Kidney glomerular epithelial cell (primary cell): ENCODE measurements at places on chromosomes 13 and 19.

- DNase-seq: peak; percentile 47
These were observed 54.0 kb upstream of the IRS2 start for GRCh38 chr13:109840201-109840892.

DNA sequence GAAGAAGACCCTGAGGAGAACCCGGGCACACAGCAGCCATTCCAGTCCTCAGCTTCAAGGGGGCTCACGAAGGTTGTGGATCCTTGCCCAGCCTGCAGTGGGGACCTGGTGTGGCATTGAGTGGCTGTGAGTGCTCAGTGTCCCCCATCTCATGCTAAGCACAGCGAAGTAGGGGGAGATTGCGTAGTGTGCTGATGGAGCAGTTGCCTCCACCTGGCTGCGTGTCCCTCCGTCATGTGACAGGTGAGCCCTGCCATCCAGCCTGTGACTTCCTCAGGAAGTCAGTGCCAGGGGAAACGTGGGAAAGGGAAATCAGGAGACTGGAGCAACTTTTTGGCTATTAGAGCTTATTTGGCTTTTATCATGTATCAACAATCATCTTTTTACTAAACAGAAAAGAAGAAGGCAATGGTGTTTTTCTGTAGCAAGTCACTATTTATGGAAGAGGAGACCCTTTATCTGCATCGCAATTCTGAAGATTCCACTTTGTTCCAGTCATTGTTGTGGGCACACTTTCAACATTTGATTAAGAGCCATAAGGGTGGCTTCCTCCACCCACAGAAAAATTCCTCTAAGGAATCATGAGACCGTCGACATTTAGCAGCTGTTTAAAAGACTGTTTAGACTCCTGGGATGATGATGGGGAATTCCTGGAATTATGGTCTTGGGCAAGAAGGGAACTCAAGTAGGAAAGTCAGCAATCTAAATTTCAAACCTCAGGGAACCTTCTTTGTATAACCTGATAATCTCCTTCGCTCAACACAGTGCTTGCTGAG lies 126.8 kb upstream of the SPATA13 start:
- DNase-seq: peak; percentile 10

- no peak for DNase-seq
These were observed 167.4 kb downstream of the SLITRK6 start for GRCh38 chr13:85631801-85632200.

- peak; percentile 47 for DNase-seq
These were observed 33.8 kb downstream of the COL4A2 start for GRCh38 chr13:110340812-110341444.

GRCh38 chr19:1830568-1830967 lies 17.7 kb downstream of the REXO1 start:
- DNase-seq: no peak

GRCh38 chr19:57302020-57302465 lies 18.2 kb upstream of the ZNF543 start:
- DNase-seq: peak; percentile 27

GRCh38 chr13:31435536-31435935 lies 235.8 kb downstream of the B3GLCT start:
- DNase-seq: no peak

DNA sequence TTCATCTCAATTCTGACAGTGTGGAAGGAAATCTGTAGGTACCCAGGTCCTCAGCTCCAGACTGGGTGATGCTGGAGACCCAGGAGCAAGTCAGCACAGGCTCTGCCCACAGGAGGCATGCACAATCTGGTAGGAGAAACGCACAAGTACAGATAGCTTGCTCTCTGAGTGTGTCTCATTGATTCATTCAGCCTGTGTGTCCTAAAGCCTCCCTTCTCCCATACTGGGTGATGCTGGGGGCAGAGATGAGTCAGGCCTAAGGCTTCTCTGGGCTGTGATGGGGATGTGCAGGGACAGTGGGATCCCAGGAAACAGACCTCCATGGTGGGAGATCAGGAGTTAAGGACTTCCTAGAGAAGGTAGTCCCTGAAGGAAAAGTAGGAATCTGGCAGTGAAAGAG lies 6.8 kb downstream of the ZNF526 start:
- no peak for DNase-seq

GRCh38 chr19:39814595-39814994 lies 19.4 kb downstream of the DYRK1B start:
- DNase-seq: no peak

DNA sequence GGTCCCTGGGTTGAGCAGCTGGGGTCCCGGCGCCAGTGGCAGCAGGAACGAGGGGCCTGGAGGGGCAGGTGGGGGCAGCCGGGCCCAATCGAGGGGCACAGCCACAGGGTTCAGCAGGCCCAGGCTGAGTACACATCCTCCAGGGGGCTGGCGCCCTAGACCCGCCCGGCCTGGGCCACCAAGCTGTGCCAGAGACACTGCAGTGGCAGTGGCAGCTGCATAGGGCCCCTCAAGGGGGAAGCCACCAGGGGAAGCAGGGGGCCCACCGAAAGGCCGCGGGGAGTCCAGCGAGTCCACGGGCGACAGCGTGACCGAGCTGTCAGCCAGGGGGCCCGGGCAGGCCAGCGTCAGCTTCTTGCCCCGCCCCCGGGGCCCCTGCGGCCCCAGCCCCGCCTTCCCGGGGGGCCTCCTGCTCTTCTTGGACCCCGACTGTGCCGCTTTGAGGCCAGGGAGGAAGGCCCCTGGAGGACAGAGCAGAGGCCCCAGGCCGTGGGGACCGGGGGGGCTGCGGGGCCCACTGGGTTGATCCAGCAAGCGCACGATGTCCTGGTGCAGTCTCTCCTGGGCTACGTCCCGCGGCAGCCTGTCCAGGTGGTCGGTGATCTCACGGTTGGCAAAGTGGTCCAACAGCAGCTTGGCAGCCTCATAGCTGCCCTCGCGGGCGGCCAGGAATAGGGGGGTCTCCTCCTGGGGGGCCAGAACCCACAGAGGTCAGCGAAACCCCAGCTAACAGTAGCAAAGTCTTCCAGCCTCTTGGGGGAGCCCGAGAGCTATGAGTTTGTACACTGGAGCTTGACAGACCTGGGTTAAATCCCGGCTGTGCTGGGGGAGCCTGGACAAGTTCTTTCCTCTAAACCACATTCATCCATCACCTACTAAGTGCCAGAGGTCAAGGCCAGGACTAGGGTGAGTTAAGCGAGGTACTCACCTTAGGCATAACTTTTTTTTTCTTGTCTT lies 39.5 kb downstream of the NOTCH3 start:
- no peak for DNase-seq

- DNase-seq: no peak
These were observed 40.2 kb upstream of the ABCC4 start for GRCh38 chr13:95341441-95341840.

- no peak for DNase-seq
These were observed 21.8 kb downstream of the PROSER1 start for GRCh38 chr13:39016087-39016486.

DNA sequence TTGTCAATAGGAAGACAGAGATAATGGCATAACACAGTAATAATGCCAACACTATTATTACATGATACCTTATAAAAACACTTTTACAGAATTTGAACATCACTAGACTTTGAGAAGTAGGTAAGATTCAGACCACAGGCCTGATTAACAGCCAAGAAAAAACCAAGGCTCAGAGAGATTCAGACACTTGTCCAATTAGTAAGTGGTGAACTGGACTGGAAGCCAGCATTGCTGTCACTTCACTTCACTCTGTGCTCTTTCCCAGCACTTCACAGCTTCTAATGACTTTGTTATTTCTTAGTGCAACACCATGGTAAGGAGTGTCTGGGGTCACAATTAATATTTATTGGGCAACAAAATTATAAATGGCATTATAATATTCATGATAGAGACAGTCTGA lies 91.9 kb downstream of the TRPC4 start:
- DNase-seq: no peak

- no peak for DNase-seq
These were observed 53.0 kb upstream of the UQCRFS1 start for GRCh38 chr19:29266001-29266400.

GRCh38 chr13:62879071-62879470 lies 1463.4 kb upstream of the PCDH20 start:
- DNase-seq: no peak

DNA sequence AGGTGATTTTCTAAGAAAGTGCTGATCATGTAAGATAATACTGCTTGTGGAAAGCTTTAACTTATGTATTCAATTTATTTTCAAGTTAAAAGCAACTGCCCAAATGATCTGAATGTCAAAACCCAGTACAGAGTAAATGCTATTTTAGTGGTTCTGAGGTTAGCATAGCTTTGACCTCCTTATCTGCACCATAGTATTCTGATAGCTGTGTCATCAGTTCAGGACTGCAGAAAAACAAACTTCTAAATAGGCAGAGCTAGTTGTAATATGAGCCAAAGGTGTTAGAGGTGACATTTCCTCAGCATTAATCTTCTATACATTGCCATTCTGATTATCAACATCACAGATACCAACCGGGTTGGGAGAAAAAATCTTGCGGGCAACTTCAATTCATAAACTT lies 758.7 kb downstream of the SLITRK5 start:
- DNase-seq: no peak

GRCh38 chr13:63838366-63839110 lies 2422.9 kb upstream of the PCDH20 start:
- no peak for DNase-seq

- no peak for DNase-seq
These were observed 215.1 kb upstream of the MIR17HG start for GRCh38 chr13:91132381-91132780.

DNA sequence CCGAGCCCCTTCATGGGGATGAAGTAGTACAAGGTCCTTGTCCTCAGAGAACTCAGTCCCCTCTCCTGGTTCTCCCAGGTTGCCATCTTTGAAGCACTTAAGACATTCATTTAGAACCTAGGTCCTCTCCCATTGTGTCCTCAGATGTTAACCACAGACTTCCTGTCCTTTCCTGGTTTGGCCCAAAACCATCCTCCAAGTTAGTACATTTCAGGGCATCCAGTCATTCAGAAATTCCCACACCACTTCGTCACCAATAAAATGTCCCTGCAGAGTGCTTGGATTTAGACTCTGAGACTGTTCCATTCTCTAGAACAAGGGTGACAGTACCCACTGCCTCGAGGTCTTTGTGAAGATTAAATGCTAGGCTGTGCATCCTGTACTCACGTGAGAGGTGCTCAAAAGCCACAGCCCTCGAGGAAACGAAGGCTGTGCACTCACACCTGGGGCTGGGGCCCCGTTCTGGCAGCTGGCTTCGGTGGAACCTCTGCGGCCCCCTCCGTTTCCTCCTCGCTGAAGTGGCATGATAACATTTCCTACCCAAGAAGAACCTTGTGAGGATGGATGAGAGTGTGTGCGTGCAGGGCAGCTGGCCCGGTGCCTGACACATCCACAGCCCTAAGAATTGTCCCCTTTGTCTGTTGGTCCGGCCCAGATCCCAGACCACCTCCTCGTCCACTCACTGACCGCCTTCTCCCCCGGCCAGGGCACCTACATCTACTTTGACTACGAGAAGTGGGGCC lies 4.7 kb downstream of the LENG1 start:
- no peak for DNase-seq

DNA sequence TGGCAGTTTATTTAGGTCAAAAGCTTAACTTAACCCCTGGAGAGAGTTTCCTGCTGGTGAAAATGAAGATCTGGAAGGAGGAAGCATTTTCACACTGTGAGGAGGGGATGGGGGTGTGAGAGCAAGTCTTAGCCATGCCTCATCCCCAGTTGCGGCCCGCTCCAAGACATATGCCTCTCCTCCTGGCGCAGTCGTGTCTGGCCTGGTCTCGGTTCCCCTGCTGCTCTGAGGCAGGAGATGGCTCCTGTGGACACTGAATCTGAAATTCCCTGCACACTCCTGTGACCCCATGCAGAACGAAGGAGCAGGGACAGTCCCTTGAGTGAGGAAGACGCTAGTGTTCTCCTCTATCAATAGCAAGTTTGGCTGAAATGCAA lies 360 bp upstream of the ZNF69 start:
- DNase-seq: no peak
